ENCODE measurements at places on chromosomes 12 and 14.

DNA sequence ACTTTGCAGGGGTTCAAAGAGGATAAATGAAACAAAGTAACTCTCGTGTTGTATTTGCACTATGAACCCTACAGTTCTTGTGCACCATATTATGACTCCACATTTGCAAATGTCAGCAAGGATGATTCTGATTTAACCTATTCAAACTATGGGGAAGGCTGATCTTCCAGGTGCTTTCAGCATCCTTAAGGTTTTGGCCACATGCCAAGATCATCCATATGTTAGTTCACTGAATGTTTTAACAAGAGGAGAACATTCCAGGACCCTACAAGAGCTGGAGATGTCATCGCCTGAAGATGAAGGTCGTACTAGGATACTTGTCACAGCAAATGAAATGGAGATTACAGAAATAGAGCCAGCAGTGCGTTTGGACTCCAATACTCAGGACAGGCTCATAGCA, 114.2 kb downstream of the DHRS2 start:
- DNase-seq, result no peak

DNA sequence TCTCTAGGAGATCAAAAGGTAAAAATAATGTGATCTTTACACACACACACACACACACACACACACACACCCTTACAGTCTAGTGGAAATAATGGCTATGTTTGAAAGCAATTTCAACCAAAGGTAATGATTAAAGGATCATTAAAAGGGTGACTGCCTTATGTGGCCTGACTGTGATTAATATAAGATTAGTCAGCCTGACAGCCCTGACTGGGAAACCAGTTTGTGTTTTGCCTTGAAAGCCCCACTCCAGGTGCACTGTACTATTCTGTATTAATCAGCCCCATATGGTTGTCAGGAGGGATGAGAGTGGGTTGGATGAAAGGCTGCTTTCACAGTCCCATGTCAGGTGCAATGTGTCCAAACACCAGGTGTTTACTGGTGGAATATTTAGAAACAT, 10.5 kb downstream of the RASSF9 start:
- DNase-seq, result no peak

DNA sequence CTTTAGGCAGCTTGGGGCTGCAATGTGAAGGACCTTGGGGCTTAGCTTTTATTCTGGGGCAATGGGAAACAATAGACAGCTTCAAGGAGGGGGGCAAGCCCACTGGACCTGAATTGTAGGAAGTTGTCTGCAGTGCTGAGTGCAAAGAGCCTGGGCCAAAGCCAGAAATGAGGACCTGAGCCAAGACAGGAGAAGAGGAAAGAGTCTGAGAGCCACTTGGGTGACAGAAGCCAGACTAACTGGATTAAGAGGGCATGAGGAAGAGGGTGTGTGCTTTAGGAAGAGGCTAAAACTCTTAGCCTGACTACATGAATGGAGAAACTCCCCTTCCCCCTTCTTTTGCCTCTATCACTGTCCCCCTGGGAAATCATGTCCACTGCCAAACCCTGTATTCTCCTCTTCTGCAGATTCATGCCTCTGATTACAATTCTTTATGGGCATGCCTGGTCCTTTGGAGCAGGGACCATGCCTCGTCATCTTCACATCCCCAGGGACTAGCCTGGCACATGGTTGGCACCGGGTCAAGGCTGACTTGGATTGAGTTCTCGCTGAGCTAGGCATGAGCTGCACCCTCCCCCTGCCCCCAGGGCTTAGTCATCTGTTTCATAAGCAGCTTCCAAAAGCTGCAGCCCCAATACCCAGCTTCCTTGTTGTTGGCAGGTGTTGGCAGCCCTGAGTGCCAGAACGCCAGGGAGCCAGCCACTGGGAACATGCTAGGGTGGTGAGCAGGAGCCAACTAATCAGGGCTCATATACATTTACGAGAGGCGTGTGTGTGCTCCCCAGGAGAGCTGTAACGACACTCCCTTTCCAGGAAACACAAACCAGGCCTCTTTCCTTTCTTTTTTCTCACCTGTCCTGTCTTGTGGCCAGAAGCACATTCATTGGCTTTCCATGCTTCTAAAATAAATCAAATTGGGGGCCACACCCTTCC, 27.7 kb upstream of the JDP2 start:
- peak; percentile 54 for DNase-seq

DNA sequence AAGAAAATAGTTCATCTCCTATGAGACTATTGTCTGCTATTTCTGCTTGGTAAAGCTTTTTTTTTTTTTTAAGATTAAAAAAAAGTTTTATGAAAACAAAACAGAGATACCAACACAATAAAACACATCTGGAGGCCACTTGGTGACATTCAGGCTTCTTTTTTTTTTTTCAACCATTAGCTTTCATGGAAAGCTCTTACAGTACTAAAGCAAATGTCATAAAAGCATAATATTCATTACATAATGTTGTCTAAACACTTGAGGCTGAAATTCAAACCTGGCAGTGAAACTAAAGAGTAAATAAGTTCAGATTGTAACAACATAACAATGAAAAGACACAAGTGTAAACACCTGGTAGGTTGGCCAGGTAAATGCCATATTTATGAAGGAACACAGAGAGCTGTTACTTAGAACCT, 14.7 kb downstream of the PRICKLE1 start:
- no peak for DNase-seq

DNA sequence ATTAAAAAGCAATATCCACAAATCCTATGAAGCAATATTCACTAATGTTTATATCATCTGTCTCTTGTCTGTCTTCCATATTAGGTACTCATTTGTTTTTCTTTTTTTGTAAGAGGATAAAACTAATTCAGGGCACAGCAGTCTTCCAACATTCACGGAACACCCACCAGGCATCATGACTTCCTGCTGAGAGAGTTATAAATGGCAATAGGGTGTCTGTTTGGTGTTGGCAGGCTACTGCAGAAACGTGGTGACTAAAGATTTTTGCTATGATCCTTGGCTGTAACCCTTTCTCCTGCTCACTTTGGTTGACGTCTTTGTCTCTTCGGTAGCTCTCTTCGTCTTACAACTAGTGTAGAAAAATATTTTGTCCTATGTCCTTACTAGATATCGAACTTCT, 860.6 kb upstream of the MGAT4C start:
- no peak for DNase-seq

GRCh38 chr14:98685725-98686124, 586.3 kb downstream of the BCL11B start:
- no peak for DNase-seq

DNA sequence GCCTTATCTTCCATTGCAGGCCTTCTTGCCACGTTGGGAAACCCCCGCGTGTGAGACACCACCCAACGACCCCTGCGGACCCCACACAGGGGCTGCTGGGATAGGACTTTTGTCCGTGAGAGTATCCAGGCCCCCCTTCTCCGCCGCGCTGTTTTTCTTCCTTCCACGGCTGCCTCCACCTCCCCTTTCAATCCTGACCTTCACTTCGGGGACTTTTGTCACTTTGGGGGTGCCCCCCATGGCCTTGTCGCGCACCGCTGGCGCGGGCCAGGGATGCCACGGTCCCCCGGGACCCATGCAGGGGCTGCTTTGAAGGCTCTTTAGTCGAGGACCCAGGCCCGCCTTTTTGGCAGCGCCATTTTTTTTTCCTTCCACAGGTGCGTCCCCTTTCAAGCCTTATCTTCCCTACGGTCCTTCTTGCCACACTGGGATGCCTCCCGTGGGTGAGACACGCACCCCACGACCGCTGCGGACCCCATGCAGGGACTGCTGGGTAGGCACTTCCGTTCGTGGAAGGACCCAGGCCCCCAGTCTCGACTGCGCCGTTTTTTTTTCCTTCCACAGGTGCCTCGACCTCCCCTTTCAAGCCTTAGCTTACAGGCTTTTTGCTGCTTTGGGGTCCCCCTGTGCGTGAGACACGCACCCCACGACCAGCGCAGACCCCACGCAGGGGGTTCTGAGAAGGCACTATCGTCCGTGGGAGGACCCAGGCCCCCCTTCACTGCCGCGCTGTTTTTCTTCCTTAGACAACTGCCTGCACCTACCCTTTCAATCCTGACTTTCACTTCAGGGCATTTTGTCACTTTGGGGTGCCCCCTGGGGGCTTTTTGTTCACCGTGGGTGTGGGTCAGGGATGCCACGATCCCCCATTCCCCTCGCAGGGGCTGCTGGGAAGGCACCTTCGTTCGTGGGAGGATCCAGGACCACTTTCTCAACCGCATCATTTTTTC, 267.4 kb downstream of the ALG10 start:
- DNase-seq, result no peak

DNA sequence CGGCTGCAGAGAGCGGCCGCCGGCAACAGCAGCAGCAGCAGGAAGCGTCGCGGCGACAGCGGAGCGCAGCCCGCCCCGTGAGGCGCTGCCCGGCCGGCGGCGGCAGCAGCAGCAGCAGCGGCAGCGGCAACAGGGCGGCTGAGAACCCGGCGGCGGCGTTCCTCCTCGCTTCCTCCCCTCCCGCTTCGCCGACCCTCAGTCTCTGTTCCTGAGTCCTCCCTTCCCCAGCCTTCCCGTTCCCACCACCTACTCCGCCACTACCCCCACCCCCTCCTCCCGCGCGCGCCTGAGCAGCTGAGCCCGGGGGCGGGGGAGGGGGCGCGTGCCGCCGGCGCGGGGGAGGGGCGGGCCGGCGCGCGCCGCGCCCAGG, 310 bp downstream of the BICDL1 start:
- DNase-seq, result peak; percentile 49

GRCh38 chr14:21768116-21768874, 94.7 kb upstream of the OR4E1 start:
- DNase-seq, result peak; percentile 52
